Stimulated activated CD8-positive, alpha-beta memory T cell treated with anti-CD3 and anti-CD28 coated beads, Interleukin-4, amount 100 ng/mL, for 4 hours (primary cell): ENCODE measurements at places on chromosomes 16 and 17.

GRCh38 chr16:35533683-35534082, 2074.3 kb downstream of the TP53TG3F start:
- no peak for DNase-seq

GRCh38 chr17:60766778-60767190, 89.1 kb downstream of the BCAS3 start:
- no peak for DNase-seq

GRCh38 chr17:8001976-8002720, at the start of gene GUCY2D:
GUCY2D (plus strand) TSS chr17:8002615; CDS start chr17:8003048, 433 bp downstream.
- no peak for DNase-seq

GRCh38 chr17:60170835-60171752, 21.3 kb downstream of the CA4 start:
- DNase-seq = no peak

DNA sequence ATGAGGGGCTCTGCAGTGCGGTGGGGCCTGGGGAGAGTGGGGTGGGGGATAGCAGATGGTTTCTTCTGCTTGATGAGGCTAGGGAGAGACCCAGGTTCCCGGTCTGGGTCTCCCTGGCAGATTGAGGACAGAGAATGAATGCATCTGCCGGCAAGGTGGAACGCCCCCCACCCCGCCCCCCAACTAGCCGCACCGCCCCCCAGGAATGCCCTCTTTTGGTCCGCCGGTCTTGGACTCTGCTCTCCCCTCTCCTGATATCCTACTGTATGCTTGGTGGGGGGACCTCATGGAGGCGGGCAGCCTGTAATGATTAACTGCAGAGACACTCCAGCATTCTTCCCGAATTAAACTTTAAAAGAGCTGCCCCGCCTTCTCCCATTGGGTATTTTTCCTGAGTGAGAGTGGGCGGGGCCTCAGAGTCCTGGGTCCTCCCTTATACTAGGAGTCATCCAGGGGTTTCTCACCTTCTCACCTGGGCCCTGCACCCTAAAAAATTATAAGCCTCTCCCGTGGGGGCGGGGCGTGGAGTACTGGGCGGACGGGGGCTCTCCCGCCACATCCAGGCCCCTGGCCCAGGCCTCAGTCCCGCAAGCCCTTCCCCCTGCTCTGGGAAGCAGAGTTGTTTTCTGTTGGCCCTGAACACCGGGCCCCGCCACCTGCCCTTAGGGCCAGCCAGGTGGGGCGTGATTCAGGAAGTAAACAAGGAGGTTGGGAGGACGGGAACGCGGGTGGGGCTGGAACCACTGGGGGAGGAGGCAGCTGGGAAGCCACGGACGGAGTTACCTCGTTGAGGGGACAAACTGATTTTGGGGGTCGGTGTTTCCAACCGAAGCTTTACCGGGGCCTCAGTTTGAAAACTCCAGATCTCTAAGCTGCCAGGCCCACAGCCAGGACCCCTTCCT, 1.5 kb downstream of the GRB7 start:
- no peak for DNase-seq

DNA sequence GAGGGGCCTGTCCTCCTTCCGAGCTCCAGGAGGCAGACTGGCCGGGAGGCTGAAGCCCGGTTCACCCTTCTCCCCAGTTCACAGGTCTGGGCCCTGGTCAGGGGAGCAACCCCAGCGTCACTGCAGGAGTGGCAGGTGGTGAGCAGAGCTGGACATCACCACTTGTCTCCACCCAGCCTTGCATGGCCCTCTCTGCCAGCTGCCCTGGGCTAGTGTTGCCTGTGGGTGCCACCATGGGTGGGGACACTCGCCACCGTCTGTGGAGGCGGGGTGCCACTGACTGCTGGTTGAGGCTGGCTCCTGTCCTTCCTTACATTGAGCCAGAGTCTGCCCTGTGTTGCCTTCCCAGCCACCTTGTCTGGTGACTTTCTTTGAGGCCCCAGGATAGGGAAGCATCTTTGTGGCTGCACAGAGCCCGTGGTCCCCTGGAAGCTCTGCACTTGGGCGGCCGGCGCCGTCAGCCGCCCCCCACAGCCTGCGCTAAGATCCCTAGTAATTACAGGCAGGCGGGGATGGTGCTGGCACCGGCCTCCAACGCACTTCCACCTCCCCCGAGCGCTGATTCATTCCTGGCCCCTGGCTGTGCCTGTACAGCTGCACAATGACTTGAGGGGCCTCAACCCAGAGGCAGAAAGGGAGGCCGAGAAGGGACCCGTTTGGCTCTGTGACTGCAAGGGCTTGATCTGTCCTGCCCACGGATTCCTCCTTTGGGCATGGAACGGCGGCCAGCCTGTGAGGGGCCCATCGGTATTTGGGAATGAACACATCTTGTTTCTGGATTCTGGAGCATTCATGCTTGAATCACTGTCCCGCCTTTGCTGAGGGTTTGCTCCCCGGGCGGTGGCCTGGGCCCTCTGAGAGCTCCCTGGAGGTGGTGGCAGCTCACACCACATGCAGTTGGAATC, 5.2 kb downstream of the BAIAP2 start:
- DNase-seq = no peak

DNA sequence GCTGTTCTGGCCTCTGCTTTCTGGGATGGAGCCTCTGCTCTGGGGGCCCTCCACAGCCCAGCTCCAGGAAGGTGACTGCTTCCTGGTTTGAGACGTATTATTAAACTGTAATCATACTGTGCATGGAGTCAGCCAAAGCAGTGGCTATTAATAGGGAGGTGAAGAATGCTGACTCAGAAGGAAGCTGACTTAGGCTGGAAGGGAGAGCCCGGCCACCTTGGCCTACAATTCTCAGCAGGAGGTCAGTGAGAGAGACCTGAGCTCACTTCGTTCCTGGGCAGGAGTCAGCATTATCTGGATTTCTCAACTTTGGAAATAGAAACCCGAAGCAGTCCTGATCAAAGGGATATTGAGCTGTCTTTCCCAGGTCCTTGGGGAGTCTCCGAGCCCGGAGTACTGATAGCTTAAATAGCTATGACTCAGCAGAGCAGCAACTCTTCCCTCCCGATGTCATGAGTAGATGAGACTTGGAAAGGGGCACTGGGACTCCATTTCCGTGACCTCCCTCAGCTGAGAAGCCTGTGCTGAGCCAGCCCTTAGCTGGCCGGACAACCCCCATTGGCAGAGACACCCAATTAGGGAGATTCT, 91.8 kb downstream of the YPEL2 start:
- no peak for DNase-seq

DNA sequence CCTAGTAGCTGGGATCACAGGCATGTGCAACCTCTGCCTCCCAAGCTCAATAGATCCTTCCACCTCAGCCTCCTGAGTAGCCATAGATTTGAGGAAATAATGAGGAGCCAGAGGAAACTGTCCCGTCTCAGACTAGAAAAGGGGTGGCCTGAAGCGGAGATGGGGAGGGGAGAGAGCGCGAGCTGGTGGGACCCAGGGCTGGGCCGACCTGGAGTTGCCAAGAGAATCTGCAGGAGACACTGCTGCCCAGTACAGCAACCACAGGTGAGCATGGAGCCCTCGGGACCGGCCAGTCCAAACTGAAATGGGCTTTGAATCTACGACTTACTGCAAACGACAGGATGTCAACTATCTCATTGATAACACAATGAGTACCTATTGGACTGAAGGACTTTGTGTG, 24.3 kb downstream of the CD300A start:
- no peak for DNase-seq

DNA sequence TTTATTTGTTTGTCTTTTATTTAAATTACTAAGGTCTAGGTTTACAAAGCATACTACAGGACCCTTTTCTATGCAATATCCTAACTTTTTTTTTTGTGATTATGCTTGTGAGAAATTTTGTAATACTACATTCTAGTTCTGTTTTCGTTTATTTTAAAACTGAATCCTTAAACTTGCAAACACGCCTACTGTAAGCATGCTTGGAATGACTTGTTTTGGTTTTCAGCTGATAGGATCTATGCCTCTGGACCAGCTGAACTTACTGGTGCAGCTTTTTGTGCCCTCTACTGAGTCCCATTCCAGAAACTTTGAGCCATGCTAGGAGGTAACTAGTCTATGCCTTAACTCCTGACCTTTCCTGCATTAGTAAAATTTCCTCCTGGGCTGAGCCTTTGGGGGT, 6.0 kb downstream of the PDP2 start:
- DNase-seq = no peak

DNA sequence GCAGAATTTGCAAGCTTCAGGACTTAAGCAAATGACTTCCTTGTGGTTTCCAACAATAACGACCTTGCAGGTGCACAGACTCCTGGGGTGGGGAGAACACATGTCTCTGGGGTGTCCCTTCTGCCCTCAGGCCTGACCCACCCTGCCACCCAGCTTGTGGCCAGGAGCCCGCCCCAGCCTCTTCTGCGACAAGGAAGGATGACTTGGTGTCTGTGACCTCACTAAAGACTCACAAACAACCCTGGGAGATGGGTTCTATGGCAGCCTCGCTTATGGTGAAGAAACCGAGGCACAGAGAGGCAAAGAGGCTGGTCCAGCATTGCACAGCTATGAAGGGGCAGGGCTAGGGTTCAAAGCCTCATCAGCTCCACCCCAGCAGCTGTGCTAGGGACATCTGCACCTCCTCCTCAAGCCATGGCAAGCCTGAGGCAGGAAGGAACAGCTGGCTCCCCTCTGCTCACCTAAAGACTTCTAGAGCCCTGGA, 2.6 kb downstream of the ATP2A3 start:
- DNase-seq = no peak

- DNase-seq = peak; percentile 77
Observed at GRCh38 chr17:38967290-38967738, at the start of gene FBXO47. FBXO47 (minus strand) TSS chr17:38967403; CDS start chr17:38963025, 4,378 bp downstream.

DNA sequence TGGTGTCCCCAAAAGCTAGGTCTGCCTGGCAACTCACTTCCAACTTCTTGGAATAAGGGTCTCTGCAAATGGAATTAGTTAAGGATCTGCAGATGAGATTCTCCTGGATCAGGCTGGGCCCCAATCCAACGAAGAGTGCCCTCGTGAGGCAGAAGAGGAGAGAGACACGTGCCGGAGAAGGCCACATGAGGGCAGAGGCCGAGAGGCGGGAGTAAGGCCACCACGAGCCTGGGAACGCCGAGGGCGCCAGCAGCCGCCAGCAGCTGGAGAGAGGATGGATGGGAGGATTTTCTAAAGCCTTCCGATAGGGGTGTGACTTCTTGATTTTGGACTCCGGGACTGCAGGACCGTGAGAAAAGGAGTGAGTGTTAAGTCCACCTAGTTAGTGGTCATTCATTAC, 76.3 kb downstream of the JPH3 start:
- no peak for DNase-seq

DNA sequence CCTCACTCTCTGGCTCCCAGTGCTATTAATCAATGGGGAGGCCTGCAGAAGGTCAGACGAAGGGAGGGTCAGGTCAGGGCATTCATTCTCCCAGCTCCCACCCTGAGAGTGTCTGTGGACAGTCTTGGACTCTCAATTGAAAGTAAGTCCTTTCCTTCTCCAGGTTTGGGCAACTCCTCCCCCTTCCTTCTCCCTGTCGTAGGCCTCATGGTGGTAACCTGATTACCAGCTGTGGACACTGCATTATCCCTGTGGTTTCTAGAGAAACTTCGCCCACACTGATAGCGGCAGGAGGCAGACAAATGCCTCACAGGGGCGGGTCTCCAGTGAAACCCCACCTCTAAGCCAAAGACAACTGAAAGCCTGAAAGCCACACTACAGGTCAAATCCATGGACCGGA, 57.7 kb upstream of the SLC25A19 start:
- no peak for DNase-seq

GRCh38 chr16:81697616-81698309, 81.3 kb upstream of the PLCG2 start:
- DNase-seq = no peak

GRCh38 chr17:17938388-17939107, 33.7 kb downstream of the TOM1L2 start:
- DNase-seq = no peak

DNA sequence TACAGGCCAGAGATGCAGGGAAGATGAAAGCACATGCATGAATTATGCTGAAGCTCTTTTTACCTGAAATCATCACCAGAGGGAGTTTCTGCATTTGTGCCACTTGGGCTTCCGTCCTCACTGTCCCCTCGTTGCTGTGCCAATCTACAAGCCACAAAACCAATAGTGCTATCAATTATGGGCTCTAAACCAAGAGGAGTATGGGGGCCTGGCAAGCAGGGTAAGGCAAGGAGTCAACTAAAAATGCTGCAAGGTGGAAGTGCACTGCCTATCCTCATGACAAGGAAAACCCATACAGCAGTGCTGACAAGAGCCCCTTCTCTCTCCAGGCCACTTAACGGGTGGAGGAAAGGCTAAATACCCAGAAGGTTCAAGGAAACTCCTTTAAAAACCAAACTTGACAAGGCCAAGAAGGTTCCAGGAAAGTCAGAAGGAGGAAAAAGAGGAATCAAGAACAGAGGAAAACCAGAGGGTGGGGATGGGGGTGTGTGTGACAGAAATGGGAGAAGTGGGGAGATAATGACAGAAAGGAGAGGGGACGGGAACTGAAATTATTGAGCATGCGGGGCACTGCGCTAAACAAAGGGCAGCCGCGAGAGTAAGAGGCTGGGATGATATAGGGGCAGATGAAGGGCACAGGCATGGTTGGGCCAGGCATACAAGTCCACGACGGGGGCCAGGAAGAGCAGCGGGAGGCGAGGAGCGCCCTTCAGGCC, 674 bp downstream of the C17orf75 start:
- no peak for DNase-seq

DNA sequence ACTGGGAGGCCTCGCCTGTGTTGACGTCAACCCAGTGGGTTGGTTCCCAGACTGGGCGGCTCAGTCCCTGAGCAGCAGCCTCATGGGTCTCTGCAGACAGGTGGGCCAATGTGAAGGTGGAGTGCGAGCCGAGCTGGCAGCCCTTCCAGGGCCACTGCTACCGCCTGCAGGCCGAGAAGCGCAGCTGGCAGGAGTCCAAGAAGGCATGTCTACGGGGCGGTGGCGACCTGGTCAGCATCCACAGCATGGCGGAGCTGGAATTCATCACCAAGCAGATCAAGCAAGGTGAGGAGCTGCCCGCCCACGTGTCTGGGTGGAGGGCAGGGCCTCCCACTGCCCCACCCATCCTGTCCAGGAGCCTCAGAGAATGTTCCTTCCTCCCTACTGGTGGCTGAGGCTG, 44.1 kb downstream of the MRC2 start:
- DNase-seq = no peak

- peak; percentile 35 for DNase-seq
Observed at GRCh38 chr16:79628501-79628975, 28.0 kb upstream of the MAF start.

GRCh38 chr17:73175962-73176565, 11.3 kb downstream of the SSTR2 start:
- no peak for DNase-seq

GRCh38 chr16:4261557-4262172, 11.2 kb downstream of the TFAP4 start:
- no peak for DNase-seq

GRCh38 chr16:10839279-10839666, 20.7 kb upstream of the TVP23A start:
- no peak for DNase-seq

GRCh38 chr17:32256012-32256700, 9.5 kb upstream of the RHBDL3 start:
- no peak for DNase-seq
